Trophoblast cell (in vitro differentiated cells and primary cell): ENCODE measurements at places on chromosomes 6 and 20.

DNA sequence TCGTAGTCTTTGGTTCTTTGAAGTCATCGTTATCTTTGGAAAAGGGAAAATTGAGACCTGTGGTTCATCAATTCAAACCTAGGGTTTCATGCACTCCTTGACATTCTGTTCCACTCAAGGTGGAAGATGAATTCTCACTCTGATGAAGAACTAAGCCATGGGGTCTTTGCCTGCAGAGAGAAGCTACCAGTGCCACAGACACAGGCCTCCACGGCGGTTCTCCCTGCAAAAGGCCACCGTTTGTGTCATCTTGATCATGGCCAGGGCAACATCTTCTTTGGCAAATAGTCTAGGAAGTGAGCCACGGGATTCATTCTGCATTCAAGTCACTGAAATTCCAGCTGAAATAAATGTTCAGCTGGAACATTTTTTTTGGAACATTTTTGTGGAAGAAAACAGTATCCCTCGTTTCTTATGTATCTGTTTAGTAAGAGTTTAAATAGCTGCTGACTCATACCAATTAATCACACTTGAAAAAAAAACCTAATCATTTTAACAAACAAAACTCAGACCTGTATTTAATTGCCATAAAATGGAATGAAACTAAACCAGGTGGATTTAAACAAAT is 206.0 kb upstream of the FOXQ1 start:
- no peaks in the 10 kb centered on the region for H3K27me3 ChIP-seq
- no peak overlapping the region for H3K4me3 ChIP-seq
- no peak overlapping the region for H3K27ac ChIP-seq

- no peaks in the 10 kb centered on the region for H3K36me3 ChIP-seq
- H3K4me1 ChIP-seq = peaks cover 3% of the 10 kb centered on the region
- H3K27ac ChIP-seq = no peak overlapping the region
- H3K27me3 ChIP-seq = no peaks in the 10 kb centered on the region
- no peak overlapping the region for H3K4me3 ChIP-seq
Observed at GRCh38 chr20:48195121-48195870, 410.0 kb upstream of the SULF2 start.

DNA sequence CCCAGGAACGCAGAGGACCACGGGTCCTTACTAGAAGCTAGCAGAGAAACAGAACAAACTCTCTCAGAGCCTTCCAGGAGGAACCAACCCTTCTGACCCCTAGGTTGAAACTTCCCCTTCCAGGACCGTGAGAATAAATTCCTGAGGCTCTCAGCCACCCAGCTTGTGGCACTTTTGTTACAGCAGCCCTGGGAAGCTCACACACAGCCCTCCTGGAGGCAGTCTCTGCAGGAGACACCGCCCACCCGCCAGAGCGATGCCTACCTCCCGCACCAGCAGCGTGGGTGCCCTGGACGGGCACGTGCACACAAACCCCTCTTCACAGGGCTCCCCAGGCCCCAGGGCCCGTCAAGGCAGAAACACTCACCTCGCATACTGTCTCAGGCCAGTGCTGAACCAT is 4.2 kb downstream of the RNASET2 start:
- no peak overlapping the region for H3K4me3 ChIP-seq
- H3K36me3 ChIP-seq = peaks cover 2% of the 10 kb centered on the region
- H3K27me3 ChIP-seq = no peaks in the 10 kb centered on the region

DNA sequence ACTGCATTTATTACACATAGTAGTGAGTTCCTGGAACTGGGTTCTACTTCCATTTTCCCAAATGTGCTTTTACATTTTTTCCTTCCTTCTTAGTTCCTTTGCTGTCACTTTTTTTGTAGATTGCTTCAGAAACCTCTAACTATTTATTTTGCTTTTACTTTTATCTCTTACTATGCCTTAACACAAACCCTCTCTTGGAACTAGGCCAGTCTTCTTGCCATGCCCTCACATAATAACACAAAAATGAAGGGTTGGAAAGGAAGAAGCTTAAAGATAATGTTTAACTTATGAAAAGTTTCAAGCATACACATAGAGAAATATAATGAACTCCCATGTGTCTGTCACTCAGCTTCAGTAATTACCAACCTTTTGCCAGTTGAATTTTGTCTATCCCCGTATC is 27.1 kb downstream of the TOP1 start:
- peaks cover 10% of the 10 kb centered on the region for H3K4me1 ChIP-seq
- H3K4me3 ChIP-seq = no peak overlapping the region
- no peaks in the 10 kb centered on the region for H3K27me3 ChIP-seq
- no peak overlapping the region for H3K27ac ChIP-seq
- no peaks in the 10 kb centered on the region for H3K36me3 ChIP-seq

DNA sequence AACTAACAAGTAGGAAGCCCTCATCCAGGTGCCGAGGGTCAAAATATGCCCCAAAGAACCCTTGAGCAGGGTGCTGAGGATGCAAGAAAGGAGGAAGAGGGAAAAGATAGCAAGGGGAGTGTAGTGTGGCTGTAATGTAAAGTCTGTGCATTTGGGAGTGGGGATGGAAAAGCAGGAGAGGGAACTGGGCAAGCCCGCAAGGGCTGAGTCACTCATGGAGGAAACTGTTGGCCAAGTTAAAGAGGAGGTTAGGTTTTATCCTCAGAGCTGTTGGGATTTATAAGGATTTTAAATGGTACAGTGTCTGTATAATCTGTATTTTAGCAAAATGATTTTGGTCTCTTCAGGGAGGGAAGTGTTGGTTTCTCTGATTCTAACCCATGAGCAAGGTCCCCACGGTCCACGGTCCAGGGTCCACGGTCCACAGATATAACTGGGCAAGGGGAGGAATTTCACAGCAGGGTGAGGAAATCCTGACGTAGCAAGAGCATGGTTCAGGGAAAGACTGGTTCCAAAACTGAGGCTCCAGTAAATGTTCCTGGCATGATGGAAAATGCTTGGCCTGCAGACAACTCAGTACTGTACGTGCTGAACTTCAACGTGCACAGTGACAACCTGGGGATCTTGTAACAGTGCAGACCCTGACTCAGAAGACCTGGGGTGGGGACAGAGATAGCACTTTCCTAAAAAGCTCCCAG is 759.8 kb downstream of the PTPRT start:
- H3K4me1 ChIP-seq = no peaks in the 10 kb centered on the region
- H3K4me3 ChIP-seq = no peak overlapping the region
- no peak overlapping the region for H3K27ac ChIP-seq
- H3K36me3 ChIP-seq = no peaks in the 10 kb centered on the region

DNA sequence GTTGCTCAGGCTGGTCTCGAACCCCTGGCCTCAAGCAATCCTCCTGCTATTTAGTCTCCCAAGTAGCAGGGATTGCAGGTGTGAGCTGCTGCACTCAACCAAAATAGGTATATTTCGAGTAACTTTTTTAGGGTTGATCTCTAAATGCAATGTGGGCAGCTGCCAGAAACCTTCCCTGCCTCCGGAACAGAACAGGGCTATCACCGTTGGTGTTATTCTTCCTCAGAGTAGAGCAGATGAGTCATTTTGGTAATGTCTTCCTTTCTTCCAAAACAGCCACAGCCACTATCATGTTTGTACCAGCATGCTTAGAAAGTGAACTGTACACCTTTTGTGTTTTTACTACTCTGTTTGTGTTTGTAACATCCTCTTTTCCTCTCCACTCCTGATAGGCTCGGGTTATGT is 44.1 kb downstream of the SNX9 start:
- no peak overlapping the region for H3K27ac ChIP-seq
- no peaks in the 10 kb centered on the region for H3K4me1 ChIP-seq
- no peak overlapping the region for H3K4me3 ChIP-seq
- H3K36me3 ChIP-seq = peaks cover 21% of the 10 kb centered on the region

GRCh38 chr6:4879741-4880275 is 103.6 kb downstream of the CDYL start:
- H3K27me3 ChIP-seq = no peaks in the 10 kb centered on the region
- H3K27ac ChIP-seq = no peak overlapping the region
- H3K36me3 ChIP-seq = no peaks in the 10 kb centered on the region

DNA sequence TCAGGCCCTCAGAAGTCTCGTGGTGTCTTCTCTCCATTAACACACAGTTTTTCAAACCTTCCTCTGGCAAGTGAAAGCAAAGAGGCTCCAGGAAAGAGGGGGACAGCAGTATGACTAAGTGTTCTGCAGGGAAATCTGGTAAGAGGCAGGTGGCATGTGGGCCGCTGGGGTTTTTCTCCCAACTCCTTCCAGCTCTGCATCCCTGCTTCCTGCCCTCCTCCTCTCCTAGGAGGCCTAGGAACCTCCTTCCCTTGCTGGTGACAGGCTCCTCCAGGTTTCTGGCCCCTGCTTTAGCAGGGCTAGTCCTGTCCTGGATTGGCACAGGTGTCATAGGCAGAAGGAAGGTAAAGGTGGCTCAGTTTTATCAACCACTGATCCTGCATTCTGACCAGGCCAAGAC is 7.6 kb upstream of the ITCH start:
- DNase-seq = no peak
- no peaks in the 10 kb centered on the region for H3K27me3 ChIP-seq
- H3K27ac ChIP-seq = no peak overlapping the region
